ENCODE measurements at places on chromosomes 13 and 19. TPM values are rescaled to one million over a fixed set of nuclear protein-coding genes. Genes with fewer than 3 reads are reported as not detected.

DNA sequence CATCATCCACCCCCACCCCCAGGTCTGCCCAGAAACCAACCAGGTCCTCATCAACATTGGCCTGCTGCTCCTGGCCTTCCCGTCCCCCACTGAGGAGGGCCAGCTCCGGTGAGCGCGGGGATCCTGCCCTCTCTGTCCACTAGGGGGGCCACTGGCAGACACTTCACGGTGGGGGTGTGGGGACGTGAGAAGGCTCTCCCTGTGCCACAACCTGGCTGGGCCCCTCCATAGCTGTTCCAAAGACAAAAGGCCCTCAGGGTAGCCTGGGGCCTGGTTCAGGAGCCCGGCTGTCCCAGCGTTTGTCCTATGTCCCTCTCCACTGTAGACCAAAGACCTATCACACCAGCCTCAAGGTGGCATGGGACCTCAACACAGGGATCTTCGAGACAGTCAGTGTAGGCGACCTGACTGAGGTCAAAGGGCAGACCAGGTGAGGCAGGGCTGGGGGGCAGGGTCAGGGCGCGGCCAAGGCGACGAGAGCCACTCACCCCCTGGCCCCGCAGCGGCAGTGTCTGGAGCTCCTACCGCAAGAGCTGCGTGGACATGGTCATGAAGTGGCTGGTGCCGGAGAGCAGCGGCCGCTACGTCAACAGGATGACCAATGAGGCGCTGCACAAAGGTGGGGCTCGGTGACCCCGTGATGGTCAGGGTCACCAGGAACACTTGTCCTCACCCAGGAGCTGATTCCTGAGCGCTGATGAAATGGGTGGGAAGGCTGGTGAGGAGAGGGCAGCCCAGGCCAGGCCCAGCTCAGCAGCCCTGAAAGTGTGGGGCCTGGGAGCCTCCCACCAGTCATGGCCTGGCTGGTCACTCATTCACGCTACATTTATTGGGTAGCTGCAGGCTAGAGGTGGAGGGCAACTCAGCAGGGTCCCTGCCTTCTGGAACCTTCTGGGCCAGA, 7.9 kb downstream of the DCAF15 start:
- peaks cover 2% of the 10 kb centered on the region for H3K4me1 ChIP-seq
- no peaks in the 10 kb centered on the region for H3K27me3 ChIP-seq
- H3K27ac ChIP-seq, result no peak overlapping the region
- H3K4me3 ChIP-seq, result no peak overlapping the region
- DNase-seq, result no peak
- H3K36me3 ChIP-seq, result peaks cover 17% of the 10 kb centered on the region

DNA sequence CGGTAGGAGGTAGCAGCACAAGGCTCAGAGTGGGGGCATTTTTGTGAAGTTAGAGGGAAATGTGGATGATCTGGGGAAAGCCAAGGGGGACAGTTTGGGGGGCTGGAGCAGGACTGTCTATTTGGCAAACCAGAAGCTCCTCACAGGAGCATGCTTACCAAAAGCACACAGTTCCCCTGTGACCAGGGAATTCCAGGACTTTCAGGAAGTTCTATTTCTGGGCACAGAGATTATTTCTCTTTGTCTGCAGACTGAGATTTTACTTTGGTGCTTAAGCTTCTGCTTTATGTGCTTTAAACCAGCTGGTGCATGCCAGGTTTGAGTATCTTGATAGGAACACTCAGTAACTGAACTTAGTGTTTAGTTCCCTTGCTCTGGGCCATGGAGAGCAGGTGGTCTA, 525.3 kb downstream of the DIAPH3 start:
- H3K4me1 ChIP-seq, result peaks cover 40% of the 10 kb centered on the region
- no peaks in the 10 kb centered on the region for H3K36me3 ChIP-seq
- no peak overlapping the region for H3K27ac ChIP-seq
- no peak for DNase-seq
- H3K4me3 ChIP-seq, result no peak overlapping the region

- no peaks in the 10 kb centered on the region for H3K4me1 ChIP-seq
- H3K27me3 ChIP-seq, result peaks cover 14% of the 10 kb centered on the region
- H3K4me3 ChIP-seq, result no peak overlapping the region
- H3K27ac ChIP-seq, result no peak overlapping the region
- DNase-seq, result no peak
- no peaks in the 10 kb centered on the region for H3K36me3 ChIP-seq
These were observed 12.7 kb downstream of the GPR42 start for GRCh38 chr19:35383536-35383935.

- H3K27ac ChIP-seq, result no peak overlapping the region
- no peaks in the 10 kb centered on the region for H3K27me3 ChIP-seq
- H3K36me3 ChIP-seq, result no peaks in the 10 kb centered on the region
- peaks cover 28% of the 10 kb centered on the region for H3K4me1 ChIP-seq
- DNase-seq, result no peak
These were observed 212.7 kb upstream of the MIR17HG start for GRCh38 chr13:91134803-91135184.

DNA sequence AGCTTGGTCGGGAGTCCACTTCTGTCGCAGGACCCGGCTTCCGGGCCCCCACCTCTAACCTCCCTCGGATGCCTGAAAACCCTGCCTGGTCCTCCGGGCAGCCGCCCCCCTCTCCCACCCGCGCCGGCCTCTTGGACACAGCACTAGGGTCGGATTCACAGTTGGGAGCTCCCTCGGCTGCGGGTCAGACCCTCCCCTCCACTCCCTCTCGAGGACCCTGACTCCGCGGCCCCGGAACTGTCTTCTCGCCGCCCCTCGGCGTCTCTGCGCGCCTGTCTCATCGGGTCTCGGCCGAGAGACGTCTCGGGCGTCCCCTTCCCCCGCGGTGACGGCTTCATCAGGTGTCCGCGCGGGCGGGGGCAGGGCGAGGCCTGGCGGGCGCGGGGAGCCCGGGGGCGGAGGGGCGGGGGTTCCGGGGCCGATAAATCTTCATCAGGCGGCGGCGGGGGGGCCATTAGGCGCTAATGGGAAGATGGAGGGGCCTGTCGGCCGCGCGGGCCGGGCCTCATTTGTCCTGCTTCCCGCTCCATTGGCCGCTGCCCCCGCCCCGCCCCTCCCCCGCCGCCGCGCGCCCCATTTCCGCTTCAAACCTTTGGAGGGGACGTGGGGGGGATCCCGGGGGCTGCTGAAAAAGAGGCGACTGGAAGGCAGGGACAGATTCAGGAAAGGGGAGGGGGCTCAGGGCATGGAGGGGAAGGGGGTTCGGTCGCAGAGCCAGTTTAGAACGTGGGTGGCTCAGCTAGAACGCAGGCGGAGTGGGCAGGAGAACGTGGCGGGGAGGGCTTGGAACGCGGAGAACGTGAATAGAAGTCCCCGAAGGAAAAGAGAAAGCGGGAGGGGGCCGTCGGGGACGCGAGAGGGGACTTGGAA, 11.8 kb upstream of the ERFL start:
- peak overlapping the region; percentile 85 for H3K4me3 ChIP-seq
- DNase-seq, result no peak
- H3K4me1 ChIP-seq, result peaks cover 7% of the 10 kb centered on the region
- peaks cover 11% of the 10 kb centered on the region for H3K27me3 ChIP-seq
- no peaks in the 10 kb centered on the region for H3K36me3 ChIP-seq

The C19orf33 gene
- 2.0 TPM for total RNA-seq

GRCh38 chr13:34025746-34026145, 207.8 kb downstream of the RFC3 start:
- peaks cover 5% of the 10 kb centered on the region for H3K36me3 ChIP-seq
- H3K27me3 ChIP-seq, result no peaks in the 10 kb centered on the region
- peak overlapping the region; percentile 43 for H3K27ac ChIP-seq
- H3K4me1 ChIP-seq, result peaks cover 4% of the 10 kb centered on the region

DNA sequence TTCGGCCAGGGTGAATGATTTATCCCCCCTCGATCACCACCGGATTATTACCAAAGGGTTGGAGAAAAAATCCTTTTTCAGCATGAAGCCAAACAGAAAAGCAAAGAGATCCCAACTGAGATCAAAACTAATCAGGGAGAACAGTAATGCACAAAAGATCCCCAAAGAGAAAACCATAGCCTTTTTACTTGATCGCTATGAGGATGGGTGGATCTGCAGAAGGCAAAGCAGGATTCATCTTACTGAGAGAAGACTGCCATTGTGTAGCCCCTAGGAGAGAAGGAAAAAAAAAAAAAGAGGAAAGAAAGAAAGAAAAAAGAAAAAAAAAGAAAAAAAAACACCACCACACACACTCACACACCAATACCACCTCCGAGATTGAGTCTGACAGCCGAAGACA, at the start of gene FGF14:
TSS of gene FGF14 (minus strand) at position 283 of the 400 bp plus-strand sequence.
- no peak for DNase-seq
- H3K36me3 ChIP-seq, result no peaks in the 10 kb centered on the region
- H3K27me3 ChIP-seq, result peaks cover 59% of the 10 kb centered on the region
- peak within 1 kb of the TSS; percentile 56 for H3K4me3 ChIP-seq
- H3K27ac ChIP-seq, result no peak within 1 kb of the TSS
- peaks cover 28% of the 10 kb centered on the region for H3K4me1 ChIP-seq

DNA sequence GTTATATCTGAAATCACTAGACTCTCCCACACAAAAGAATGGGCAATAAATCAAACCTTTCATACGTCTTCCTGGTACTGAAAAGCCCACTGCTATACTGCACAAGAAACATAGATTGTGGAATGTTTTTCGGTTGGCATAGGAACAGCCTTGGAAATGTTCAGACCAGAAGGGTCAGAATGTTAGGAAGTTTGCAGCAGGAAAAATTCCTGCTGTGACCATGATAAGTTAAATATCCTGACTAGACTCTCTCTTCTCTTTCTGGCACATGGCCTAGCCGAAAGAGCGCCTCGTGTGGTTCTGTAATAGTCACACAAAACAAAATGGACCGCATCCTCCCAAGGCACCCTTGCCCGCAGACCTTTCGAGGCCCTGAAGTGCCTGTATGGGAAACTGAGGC, 427.2 kb downstream of the COG6 start:
- H3K27ac ChIP-seq, result peak overlapping the region; percentile 55
- no peak for DNase-seq
- H3K4me3 ChIP-seq, result no peak overlapping the region
- H3K36me3 ChIP-seq, result no peaks in the 10 kb centered on the region
- H3K4me1 ChIP-seq, result peaks cover 10% of the 10 kb centered on the region

DNA sequence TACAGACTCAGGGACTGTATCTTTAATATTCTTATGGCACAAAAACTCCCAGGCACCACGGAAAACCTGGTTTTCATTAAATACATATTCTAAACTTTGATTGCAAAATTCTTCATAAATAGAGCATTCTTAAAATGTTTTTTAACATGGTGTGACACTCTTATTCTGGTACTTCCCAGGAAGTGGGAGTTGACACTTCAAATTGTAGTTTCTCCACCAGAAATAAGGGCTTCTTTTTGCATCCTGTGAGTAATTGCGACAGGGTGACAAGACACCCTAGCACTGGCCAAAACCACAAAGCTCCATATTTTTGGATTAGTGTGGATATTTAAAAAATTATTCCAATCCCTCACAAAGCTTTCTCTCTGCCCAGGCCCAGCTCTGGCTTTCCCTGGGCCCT, 43.6 kb upstream of the MTIF3 start:
- H3K4me3 ChIP-seq, result no peak overlapping the region
- H3K27ac ChIP-seq, result no peak overlapping the region
- H3K36me3 ChIP-seq, result no peaks in the 10 kb centered on the region
- H3K4me1 ChIP-seq, result no peaks in the 10 kb centered on the region
- no peak for DNase-seq

DNA sequence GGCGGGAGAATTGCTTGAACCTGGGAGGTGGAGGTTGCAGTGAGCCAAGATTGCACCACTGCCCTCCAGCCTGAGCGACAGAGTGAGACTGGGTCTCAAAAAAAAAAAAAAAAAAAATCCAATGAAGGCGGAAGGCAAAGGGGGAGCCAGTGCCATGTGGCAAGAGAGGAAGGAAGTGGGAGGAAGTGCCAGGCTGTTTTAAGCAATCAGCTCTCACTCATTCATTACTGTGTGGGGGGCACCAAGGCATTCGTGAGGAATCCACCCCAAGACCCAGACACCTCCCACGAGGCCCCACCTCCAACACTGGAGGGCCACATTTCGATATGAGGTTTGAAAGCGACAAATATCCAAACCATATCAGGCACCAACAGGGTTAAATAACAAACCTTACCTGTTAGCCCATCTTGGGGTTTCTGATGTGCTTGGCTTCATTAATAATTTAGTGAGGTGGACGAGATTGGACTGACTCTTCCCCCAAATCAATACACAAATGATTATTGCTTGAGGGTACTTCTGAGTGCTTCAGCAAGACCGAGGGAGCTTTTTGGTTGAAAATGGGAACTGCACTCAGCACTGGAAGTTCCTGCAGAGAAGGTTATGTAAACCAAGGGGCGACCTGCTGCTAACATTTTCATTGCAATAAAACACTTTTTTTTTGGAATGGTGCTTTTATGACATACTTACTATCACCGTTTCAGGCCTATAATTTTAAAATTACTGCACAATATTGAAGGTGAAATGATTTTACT, 7.5 kb upstream of the LRP3 start:
- no peak overlapping the region for H3K27ac ChIP-seq
- H3K4me1 ChIP-seq, result no peaks in the 10 kb centered on the region
- H3K27me3 ChIP-seq, result peaks cover 8% of the 10 kb centered on the region
- no peaks in the 10 kb centered on the region for H3K36me3 ChIP-seq
- H3K4me3 ChIP-seq, result no peak overlapping the region
- DNase-seq, result peak; percentile 18

DNA sequence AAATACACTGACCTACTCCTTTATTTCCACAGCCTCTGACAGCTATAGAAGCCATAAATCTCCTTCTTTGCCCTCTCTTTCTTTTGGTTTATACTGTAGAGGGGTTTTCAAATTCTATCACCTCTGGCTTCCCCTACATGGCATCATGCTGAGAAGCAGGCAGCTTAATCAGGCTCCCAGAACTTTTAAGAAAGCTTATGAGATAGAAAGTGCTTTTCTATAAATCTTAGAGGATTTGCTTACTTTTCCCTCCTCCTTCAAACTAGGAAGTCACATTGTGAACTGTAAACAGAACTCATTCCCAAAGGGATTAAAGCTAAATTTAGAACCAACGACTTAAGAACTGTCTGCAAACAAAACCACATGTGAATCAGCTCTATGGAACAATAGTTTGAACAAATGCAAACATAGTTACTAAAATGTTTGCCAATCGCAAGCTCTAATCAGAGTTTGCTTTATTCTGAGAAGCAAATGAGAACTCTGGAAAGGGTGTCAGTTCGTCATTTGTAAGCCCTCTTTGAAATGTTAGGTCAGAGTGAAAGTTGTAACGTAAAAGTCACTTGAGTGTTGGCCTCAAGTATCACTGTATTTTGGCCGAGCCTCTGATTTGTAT, 344.1 kb downstream of the RFC3 start:
- no peaks in the 10 kb centered on the region for H3K27me3 ChIP-seq
- H3K27ac ChIP-seq, result peak overlapping the region; percentile 42
- peaks cover 28% of the 10 kb centered on the region for H3K4me1 ChIP-seq

The CBY2 gene
- total RNA-seq, result not detected

The SHKBP1 gene
- total RNA-seq, result 47.8 TPM

GRCh38 chr19:4970558-4971423, 1.9 kb downstream of the KDM4B start:
- H3K27ac ChIP-seq, result peak overlapping the region; percentile 86
- peak overlapping the region; percentile 92 for H3K4me3 ChIP-seq
- no peaks in the 10 kb centered on the region for H3K27me3 ChIP-seq
- DNase-seq, result no peak
- peaks cover 2% of the 10 kb centered on the region for H3K36me3 ChIP-seq

The COX6B2 gene
- total RNA-seq, result not detected

- DNase-seq, result no peak
- no peak overlapping the region for H3K27ac ChIP-seq
- H3K4me3 ChIP-seq, result no peak overlapping the region
- H3K4me1 ChIP-seq, result peaks cover 24% of the 10 kb centered on the region
- H3K36me3 ChIP-seq, result no peaks in the 10 kb centered on the region
These were observed 8.0 kb downstream of the NANOS3 start for GRCh38 chr19:13884726-13885591.

The CACNA1A gene
- 0.58 TPM for total RNA-seq

The ZNF547 gene
- 2.9 TPM for total RNA-seq

GRCh38 chr13:66774046-66774445, 456.1 kb downstream of the PCDH9 start:
- DNase-seq, result no peak
- no peaks in the 10 kb centered on the region for H3K4me1 ChIP-seq
- no peak overlapping the region for H3K27ac ChIP-seq
